ENCODE measurements at places on chromosomes 7 and 10.

DNA sequence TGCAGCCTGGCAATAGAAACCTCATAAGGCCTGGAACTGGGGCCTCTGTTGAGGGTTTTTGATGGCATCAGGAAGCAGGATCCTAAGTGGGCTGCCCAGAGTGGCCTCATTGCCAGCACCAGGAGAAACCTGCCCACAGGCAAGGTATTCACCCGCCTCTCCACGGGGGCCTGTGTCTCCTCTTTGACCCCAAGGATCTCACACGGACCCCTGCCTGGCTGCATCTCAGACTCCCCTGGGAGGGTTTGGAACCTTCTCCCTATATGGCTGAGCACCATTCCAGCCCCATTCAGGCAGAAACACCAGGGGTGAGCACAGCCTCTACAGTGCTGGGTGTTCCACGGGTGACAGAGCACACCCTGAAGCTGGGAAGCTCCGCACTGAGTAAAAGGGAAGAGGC, 14.6 kb upstream of the C10orf71 start:
- DNase-seq: no peak

DNA sequence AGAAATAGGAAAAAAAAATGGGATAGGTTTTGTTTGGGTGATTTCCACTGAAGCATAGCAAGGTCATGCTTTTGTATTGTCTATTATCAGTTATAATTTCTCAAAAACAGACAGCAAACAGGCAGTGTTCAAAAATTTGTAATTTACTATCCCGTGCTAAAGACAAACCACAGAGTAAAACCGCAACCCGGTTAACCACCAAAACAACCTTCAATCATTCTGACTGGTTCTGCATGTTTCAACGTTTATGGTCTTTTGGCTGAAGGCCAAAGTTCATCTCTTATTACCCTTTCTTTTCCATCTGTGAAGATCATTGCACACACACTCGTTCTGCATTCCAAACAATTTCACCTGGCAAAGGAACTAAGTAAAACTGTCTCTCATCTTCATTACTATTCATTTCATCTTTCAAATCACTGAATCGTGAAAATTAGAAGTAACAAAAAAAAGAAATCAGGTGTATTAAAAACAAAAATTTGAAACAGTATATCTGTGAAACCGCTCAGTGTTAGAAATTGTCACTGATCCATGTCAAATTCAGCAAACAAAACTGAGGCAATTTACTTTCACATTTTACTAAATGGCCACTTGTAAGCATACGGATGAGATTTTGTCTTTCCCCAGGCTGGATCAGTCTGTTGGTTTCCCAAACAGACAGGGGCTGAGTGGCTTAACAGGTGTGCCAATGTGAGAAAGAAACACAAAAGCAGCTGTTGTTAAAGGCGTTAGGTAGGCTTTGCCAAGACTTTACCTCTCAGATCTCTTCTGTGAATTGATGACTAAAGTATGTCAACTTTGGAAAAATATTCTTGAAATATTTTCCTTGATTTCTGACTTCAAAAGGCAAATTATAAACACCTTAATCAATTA, 539.6 kb downstream of the CNTNAP2 start:
- no peak for DNase-seq

DNA sequence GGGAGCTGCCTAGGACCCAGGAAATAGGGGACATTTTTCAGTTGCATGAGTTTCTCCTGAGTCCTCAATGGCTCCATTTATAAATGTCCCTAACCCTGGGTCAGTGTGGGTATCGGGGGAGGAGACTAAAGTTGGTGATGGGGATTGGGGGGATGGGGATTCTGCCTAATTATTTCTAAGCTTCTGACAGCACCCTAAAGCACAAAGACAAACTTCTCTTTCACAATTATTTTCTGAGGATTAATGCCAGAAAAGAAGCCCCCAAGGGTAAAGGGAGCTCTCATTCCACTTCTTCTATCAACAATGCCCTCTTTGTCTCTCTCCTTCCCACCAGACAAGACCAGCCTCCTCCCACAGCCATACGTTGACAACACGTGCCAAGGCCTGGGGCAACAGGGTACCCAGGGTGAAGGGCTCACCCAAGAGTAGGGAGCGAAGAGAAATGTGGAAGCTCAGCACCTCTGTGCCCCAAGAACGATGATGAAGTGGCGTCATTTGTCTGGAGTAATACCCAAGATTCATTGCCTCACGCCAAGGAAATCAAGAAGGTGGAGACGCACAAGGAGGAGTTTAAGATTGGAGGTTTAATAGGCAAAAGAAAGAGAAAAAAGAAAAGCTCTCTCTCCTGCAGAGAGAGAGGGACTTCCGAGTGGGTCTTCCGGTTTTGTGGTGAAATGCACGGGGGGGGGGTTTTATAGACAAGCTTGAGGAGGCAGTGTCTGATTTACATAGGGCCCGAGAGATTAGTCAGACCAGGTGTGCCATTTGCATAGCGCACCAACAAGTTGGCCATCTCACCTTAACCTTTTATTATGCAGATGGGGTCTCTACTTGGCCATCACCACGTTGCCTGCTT, 14.4 kb upstream of the GJC3 start:
- no peak for DNase-seq

DNA sequence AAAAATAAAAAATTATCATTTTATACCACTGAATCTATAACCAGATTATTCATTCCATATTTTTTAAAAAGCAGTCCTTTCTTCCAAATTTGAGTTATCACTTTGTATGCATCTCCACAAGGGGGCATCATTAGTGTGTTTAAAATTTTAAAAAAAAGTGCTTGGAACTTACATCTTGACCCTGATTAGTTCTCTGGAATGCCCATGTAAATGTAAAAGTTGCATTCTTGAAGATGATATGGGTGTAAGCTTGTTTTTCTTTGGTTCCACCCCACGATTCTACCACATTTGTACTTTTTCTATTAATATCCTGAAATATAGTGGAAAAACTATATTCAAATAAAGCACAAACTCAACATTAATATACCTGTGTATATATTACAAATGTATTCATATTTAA, 144.9 kb downstream of the ELAPOR2 start:
- DNase-seq: no peak

GRCh38 chr7:143214789-143215679, 6.8 kb upstream of the TAS2R40 start:
- DNase-seq: no peak

DNA sequence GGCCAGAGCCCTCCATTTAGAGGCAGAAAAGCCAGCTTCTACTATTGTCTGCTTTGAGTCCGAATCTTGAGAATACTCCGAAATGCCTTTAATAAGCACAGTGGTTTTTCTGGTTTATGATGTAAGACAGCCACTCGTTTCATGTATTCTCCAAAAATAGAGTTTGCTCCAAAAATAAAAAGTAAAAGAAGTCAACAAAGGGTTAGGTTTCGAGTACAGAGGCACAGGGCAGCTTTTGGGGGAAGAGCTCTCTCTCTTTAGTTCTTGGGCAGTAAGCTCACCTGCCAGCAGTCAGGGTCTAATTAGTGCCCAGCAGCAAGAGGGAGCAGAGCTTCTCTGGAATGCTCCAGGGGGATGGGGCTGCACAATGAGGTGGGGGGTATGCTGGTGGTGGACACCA, 20.2 kb downstream of the CREB3L2 start:
- DNase-seq: no peak

GRCh38 chr10:102657451-102657850, 13.2 kb downstream of the TRIM8 start:
- no peak for DNase-seq

- no peak for DNase-seq
Observed at GRCh38 chr10:62978482-62978881, 154.6 kb upstream of the NRBF2 start.

DNA sequence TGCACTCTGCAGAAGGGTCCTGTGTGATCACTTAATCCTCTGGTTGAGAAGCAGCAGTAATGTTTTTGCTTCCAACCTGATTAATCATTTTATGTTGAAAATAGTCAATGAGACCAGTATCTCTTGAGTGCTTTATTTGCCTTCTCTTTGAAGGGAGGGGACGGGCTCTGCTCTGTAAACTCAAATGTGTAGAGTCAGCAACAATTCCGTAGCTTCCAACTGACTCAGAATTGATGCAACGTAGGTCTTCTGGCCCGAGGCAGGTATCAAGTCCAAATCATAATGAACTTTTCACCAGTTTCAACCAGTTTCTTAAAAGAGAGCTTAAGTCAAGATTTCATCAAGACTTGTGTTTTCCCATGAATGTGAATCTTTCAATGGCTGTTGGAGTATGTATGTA, 26.3 kb downstream of the GUSB start:
- no peak for DNase-seq

GRCh38 chr10:43049081-43049551, 27.8 kb upstream of the RET start:
- no peak for DNase-seq

DNA sequence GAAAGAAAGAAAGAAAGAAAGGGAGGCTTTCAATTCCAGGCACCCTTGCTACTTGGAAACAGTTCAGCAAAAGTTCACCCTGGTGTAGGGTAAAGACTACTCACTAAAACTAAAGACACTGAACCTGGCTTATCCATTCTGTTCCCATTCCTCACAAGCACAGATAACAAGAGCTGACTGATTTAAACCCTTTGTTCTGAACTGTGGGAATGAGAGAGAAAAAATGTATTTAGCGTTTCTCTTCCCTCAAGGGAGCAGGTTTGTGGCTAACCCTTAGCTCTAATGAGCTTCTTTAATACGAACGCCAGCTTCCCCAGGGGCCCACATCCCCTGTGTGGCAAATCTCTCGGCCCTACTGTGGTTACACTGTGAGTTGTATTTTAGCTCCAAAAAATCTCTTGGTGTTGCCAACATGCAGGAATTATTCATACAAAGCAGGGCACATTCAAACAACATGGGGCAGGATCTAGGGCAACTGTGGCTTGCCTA, 23.3 kb downstream of the PRTFDC1 start:
- DNase-seq: no peak

DNA sequence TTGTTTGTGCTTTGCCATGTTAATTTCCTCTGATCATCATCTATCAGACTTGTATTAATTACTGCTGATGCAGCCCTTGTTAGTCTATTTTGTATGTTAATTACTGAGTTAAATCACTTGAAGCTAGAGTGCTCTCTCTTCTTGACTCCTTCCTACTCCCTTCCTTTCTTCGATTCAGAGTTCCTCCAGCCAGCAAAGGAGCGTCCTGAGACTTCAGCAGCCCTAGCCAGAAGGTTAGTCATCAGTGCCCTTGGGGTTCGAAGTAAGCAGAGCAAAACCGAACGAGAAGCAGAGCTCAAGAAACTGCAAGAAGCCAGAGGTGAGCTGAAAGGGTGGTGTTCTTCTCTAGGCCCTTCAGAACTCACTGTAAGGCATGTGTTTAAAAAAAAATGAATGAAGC, 32.1 kb downstream of the LOXL4 start:
- no peak for DNase-seq

GRCh38 chr10:118903251-118903650, 126.3 kb upstream of the NANOS1 start:
- DNase-seq: no peak

GRCh38 chr7:33919449-33919848, 14.1 kb downstream of the BMPER start:
- no peak for DNase-seq

DNA sequence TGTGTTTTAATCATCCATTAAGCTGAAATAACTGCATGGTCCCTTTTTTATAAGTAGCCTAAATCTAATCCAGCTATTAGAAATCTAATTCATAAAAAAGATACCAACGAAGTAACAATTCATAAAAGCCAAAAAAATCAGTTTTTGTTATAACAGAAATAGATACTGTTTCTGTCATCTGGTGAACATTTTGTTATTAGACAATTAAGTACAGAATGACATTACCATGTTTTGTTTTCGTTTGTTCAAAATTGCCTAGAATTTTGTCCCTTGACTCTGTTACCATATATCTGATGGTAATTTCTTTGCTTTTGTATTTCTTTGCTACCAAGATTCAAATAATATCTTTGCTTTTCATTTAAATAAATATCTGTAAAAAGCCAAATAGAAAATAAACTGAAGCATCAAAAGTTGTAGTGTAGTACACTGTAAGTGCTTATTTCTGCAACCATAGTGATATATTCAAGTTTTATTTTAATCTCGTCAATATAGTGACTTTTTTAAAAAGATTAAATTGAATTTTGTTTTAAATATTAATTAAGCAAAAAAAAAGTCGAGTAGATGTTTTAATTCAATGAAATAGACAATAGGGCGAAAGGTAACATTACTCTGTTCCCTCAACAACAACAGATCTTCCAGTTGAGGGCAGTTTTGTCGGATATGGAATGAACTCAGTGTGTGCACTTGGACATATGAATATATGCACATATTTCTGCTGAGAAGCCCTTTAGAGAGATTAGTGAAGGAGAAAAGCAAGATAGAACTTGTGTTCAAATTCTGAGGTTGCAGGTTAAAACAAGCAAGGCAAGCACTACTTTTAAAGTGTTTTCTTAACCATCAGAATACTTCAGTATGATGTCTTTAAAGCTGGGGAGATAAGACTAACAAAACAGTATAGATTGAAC, 7.9 kb upstream of the IGF2BP3 start:
- DNase-seq: no peak

GRCh38 chr10:3902054-3902808, 117.2 kb upstream of the KLF6 start:
- no peak for DNase-seq

DNA sequence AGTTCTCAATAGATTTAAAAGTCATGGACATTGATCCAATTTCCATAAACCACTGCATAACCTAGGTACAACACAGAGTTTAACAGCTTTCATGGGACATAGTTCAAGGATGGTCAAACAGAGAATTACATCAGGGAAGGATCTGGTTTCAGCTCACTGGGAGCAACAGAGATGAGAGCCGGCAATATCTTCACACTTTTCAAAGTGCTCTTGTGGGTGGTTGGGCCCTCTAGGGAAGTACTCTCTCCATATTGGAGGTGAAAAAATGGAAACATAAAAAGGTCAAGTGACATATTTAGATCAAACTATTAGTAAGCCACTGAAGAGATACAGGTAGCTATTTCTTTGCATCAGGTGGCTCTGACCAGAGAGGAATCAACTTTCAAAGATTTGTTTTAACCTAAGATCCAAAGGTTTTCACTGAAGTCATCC, 61.8 kb upstream of the LRRN3 start:
- DNase-seq: no peak

DNA sequence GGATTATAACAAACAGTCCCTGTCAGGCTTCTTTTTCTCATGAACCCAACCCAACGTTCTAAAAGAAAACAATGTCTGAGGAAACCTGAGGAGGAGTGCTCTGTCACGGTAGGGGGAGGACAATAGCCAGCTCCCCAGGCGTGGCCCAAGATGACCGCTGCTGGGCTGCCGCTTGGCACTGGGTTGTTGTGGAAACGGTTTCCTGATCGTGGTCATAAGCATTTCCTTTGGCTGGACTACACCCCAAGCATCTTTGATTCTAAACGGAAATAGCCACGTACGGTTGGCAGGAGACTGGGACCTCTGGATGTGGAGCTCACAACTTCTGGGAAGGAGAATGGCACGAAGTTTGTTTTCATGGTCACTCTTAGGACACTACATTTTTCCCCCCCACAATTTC, 30.4 kb upstream of the DMBT1 start:
- no peak for DNase-seq

- no peak for DNase-seq
Observed at GRCh38 chr7:45578022-45578421, 3.9 kb downstream of the ADCY1 start.

- DNase-seq: no peak
Observed at GRCh38 chr10:84540022-84540616, 211.7 kb downstream of the CCSER2 start.

- DNase-seq: no peak
Observed at GRCh38 chr7:152176797-152177196, 151.3 kb downstream of the GALNT11 start.

- no peak for DNase-seq
Observed at GRCh38 chr10:48582970-48583369, 21.9 kb downstream of the ARHGAP22 start.

GRCh38 chr7:17679458-17679857, 260.8 kb downstream of the SNX13 start:
- no peak for DNase-seq

All from cortex of kidney (tissue), 1 donor.